ENCODE measurements at places on chromosomes 3 and 15.

- DNase-seq: no peak
Measured at GRCh38 chr3:139715743-139716360, 38.1 kb upstream of the NMNAT3 start.

DNA sequence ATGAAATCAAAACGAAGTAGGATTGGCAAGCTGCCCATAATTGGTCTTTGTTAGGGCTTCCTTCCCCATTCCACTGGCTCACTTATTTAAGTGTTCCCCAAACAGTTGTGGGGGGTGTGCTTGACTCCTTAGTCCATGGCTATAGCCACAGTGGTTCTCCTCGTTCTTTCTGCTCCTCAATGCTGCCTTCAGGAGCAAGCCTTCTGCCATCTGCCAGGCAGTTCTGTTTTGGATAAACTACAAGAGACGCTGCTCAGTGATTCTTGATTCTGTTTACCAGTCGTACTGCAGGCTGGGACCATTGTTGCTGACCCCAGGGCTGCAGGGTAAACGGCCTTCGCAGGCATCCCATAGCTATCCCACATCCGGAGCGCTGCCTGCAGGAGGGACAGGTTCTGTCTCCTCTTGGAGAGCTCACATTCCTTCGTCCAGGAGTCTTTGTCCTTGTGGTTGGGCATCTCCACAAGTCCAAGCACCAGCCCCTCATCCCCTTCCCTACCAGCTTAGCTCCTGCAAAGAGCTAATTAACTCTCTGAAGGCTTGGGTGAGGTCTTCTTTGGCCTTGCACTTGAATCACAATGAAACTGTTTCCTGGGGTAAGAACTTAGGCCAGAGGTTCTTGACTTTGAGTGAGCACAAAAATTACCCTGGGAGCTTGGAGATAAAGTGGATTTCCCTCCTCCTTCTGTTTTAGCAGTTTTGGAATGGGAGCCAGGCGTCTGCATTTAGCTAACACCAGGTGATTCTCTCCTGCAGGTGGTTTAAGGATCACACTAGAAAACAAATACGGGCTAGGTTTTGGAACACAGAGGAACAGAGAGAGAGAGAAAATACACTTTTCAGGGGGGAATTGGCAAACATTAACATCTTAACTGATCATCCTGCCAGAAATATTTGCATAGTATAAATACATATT is 114.9 kb downstream of the SV2B start:
- DNase-seq: no peak

DNA sequence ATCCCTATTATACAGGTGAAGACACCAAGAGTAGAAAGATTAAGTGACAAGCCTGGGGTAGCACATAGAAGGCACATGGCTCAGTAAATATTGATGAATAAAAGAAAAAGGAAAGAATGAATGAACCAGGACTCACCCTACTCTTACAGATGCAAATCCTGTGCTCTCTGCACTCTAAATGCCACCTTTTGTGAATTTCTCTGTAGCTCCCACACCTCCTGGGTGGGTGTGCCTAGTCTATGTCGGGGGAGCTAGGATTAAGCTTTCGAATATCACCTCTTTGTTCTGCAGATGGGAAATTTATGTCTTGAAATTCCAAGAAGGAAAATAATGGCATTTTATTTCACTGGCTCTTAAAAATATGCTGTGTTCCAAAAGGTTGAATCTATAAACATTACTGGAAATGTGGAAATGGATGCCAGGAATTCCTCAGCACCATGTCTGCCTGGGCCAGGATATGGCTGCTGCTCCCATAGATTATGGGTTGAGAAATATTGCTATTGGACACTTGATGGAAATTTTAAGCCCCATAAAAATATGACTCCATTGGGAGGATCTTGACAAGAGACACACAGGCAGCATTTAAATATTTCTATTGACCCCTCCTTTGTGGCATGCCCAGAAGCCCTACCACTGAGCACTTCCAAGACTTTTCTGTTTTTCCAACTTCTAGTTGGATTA is 43.3 kb downstream of the CCNB2 start:
- no peak for DNase-seq

GRCh38 chr15:38793206-38793810 is 228.7 kb upstream of the RASGRP1 start:
- DNase-seq: no peak

GRCh38 chr3:168398371-168399025 is 302.8 kb upstream of the GOLIM4 start:
- no peak for DNase-seq

DNA sequence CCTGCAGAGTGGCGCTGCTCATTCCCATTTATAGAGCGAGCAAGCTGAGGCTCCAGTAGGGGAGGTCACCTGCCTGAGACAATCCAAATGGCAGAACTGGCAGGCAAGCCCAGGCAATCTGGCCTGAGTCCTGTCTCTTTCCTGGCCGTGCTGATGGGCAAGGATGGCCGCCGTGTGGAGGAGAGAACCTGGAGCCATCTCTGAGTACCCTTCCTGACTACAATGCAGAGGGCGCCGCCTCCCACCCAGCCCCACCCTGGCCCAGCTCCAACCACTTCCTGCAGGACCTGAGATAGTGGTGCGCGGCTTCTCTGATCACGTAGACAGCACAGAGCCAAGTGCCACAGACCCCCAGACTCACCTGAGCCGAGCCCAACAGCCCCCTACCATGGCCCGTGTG is 7.0 kb downstream of the TLR9 start:
- no peak for DNase-seq

DNA sequence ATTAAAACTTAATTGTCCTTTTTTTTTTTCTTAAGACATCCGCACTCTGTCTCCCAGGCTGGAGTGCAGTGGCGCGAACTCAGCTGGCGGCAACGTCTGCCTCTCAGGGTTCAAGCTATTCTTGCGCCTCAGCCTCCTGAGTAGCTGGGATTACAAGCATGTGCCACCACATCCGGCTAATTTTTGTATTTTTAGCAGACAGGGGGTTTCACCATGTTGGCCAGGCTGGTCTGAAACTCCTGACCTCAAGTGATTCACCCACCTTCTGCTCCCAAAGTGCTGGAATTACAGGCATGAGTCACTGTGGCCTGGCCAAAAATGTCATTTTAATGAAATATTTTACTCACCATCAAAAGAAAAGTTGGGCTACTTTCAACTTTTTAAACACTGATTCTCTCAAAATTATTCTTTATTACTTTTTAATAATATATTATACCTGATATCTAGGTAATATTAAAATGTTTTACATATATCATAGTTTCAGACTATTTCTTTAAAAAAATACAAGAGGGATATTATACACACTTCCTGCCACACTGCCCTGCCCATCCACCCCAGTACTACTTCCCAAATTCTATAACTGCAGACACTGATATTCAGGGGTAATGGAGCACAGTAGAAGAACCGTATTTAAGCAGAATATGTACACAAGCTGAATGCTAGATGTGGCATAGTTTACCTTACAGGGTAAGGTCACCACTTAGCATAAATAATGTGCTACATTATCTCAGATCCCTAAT is 723.9 kb upstream of the ZNF385D start:
- no peak for DNase-seq

GRCh38 chr3:72316501-72317279 is 531.6 kb downstream of the SHQ1 start:
- no peak for DNase-seq

DNA sequence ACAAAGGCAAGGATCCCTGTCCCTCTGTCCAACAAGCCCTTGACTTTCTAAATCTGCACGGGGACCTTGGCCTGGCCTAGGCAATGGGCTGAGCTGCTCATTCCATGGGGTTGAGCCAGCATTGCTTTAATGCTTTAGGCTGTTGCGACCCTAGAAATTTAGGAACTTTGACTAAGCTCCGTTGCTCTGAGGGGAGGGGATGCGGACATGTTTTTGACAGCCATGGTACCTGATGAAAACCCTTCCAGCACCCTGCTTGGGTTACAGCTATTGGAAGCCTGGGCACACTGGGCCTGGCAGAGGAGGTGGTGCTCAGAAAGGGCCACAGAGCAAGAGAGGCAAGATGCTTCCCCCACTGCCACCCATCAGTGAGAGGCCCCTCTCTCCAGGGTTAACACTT is 37.1 kb downstream of the SYNM start:
- DNase-seq: no peak

GRCh38 chr3:178381555-178381954 is 154.7 kb upstream of the KCNMB2 start:
- no peak for DNase-seq

GRCh38 chr3:192514081-192514753 is 213.1 kb downstream of the FGF12 start:
- DNase-seq: no peak

DNA sequence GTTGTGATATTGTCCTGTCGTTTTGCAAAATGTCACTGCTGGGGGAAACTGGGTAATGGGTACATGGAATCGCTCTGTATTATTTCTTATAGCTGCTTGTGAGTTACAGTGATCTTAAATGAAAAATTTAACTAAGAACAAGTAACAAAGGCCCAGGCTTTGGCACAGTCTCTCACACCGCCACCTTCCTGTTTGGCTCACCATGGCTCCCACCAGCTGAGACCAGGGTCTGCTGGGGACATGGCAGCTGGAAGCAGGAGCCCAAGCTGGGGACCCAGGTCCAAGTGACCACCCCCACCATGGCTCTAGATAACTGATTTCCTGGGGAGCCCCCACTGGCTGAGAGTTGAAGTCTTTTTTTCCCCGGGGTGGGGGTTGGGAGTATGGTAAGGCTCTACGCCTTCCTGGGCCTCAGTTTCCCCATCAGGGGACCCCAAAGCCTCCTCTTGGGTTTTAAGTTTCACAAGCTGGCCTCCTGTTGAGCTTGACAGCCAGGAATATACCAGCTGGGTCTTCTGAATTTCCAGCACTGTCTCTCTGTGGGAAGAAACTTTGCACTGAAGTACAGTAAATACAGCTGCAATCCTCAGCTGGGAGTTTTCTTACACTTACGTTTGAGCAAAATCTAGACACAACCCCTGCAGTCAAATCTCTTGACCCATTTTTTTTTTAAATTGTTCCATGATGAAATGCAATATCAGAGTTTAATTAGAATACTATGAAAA is 26.1 kb downstream of the ABTB1 start:
- no peak for DNase-seq

- DNase-seq: no peak
Measured at GRCh38 chr15:63522225-63522578, 17.8 kb downstream of the USP3 start.

- no peak for DNase-seq
Measured at GRCh38 chr3:64167868-64168267, 57.4 kb downstream of the PRICKLE2 start.

GRCh38 chr3:66797889-66798560 is 200.1 kb upstream of the KBTBD8 start:
- no peak for DNase-seq

GRCh38 chr3:189508784-189509501 is 122.2 kb upstream of the TP63 start:
- no peak for DNase-seq

DNA sequence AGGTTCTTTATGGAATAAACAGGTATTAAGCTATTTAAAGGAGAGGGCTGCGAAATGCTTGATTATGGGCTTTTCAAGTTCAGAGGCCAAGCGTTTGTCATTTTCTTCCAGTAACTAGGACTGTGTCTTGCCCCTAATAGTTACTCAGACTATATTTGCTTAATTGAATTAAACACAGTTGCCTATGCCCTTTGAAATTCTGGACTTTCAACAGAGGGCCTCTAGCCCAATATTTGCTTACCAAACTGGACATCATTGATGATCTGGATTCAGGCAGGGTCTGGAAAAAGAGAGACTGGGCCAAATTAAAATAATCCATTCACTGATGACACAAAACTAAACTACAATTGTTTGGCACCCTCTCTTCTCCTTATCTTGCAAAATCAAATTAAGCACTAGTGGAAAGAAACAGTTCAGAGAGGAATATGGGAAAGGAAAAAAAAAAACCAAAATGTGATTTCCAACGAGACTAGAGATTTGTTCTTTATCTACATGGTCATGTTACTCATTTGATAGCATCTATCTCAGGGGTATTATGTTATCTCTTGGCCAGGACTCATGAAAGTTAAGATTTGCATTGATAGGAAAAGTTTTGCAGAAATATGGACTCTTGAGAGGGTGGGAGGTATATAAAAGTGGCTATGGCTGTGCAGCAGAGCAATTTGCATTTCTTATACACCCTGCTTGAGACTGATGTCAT is 75.1 kb upstream of the TSEN2 start:
- DNase-seq: no peak

- no peak for DNase-seq
Measured at GRCh38 chr15:68385671-68386586, 46.0 kb downstream of the ITGA11 start.

DNA sequence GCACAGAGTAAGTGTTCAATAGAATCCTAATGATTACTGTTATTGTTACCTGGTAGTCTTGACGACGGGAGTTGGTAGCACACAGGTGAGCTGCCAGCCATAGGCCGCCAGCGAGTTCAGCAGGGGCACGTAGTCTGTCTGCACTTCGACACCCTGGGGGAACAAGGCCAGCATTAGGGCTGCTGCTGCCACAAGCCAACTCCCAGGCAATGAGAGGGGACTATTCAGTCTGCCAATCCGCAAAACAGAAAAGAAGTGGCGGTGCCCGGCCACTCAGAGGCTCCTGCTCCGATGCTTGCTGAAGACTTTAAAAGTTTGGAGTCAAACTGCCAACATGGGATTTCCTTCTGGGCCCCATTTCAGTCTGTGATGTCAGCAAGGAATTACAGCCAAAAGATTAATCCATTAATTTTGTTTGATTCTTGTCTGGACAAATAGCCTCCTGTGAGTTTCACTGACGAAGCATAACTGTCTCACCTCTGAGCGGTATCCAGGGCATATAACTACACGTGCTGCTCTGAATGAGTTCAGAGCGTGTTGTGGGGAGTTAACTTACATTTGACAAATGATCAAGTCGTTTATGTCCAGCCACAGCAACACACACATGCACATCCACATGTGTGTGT is 61.8 kb downstream of the OXNAD1 start:
- DNase-seq: no peak

DNA sequence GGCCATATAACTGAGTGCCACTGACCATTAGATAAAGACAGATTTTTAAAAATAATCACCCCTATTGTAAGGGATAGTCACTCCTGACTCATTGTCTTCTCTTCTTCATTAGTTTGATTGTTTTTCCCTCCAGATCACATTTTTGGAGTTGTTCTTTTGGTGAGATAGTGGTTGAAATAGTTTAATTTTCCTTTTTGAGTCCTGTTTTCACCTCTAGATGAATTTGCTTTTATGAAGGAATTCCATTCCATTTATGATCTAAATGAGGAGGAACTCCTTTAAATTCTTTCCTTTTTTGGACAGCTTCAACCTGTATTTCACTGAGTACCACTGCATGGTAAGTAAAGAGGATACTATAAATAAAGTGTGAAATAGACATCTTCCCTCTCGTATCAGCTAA is 112.4 kb downstream of the GREM1 start:
- DNase-seq: no peak

- DNase-seq: no peak
Measured at GRCh38 chr3:85785766-85786165, 827.0 kb downstream of the CADM2 start.

GRCh38 chr3:8201886-8202285 is 299.7 kb upstream of the LMCD1 start:
- DNase-seq: no peak

- DNase-seq: no peak
Measured at GRCh38 chr15:43899928-43900327, 73.1 kb downstream of the WDR76 start.

GRCh38 chr15:90873998-90874605 is 5.7 kb downstream of the FURIN start:
- DNase-seq: no peak

All from stimulated activated CD4-positive, alpha-beta T cell treated with anti-CD3 and anti-CD28 coated beads, Interleukin-1b, Interleukin-23, amount 100 ng/mL, for 24 hours (primary cell).